Caudate nucleus (tissue), 63 donors: ENCODE measurements at places on chromosomes 1 and 21.
A peak's percentile ranks its signal among the peaks of the same experiment; 100 is the strongest.

GRCh38 chr1:86871001-86871400, 42.9 kb downstream of the SELENOF start:
- DNase-seq, result no peak

DNA sequence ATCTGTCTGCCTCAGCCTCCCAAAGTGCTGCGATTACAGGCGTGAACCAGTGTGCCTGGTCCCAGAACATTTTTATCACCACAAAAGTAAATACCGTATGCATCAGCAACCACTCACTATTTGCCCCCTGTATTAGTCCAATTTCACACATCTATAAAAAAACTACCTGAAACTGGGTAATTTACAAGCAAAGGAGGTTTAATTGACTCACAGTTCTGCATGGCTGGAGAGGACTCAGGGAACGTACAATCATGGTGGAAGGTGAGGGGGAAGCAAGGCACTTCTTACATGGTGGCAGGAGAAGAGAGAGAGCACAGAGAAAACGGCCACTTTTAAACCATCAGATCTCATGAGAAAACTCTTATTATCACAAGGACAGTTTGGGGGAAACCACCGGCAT, 25.6 kb upstream of the CTH start:
- DNase-seq, result no peak

GRCh38 chr1:183674339-183674738, 21.2 kb upstream of the APOBEC4 start:
- no peak for DNase-seq

DNA sequence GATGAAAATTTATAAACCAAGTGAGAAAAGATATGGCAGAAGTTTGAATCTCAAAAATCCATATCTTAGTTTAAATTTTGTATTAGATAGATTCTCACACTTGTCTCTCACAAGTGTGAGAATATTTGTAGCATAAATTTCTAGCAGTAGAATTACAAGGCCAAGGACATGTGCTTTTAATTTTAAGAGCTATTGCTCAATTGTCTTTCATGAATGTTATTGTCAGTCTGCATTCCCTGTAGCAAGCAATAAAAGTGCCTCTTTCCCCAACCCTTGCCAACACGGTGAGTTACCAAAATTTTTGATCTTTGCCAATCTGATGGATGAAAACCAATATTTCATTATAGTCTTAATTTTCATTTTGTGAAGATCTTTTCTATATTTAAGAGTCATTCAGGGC, 64.0 kb downstream of the CTH start:
- DNase-seq, result no peak

- no peak for DNase-seq
Measured at GRCh38 chr1:2163205-2163604, 31.4 kb downstream of the FAAP20 start.

DNA sequence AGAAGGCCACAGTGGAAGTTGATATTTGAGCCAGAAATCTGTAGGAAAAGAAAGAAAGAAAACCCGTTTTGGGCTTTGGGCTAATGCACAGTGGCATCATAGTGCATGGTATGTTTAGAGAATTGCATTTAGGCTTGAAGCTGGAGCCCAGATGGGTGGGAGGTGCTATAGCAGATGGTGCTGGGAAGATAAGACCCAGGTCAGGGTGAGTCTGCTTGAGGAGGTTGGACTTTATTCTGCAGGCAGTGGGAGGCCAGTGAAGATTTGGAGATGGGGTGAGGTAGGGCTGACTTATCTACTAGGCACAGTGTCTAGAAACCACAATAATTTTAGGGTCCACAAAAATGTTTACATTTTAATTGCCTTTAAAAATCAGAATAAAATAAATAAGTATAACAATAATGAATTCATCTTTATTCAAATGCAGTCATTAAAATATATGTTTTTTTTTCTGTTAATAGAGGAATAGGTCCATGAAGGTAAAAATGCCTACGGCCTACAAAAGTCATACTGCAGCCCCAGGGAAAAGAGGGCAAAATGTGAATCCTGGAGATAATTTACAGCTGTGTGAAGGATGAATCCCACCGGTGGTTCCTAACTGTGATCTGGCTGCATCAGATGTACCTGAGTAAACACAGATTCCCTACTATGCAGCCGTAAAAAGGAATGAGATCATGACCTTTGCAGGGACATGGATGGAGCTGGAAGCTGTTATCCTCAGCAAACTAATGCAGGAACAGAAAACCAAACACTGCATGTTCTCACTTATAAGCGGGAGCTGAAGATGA, 8.7 kb downstream of the DNAJC6 start:
- DNase-seq, result no peak

DNA sequence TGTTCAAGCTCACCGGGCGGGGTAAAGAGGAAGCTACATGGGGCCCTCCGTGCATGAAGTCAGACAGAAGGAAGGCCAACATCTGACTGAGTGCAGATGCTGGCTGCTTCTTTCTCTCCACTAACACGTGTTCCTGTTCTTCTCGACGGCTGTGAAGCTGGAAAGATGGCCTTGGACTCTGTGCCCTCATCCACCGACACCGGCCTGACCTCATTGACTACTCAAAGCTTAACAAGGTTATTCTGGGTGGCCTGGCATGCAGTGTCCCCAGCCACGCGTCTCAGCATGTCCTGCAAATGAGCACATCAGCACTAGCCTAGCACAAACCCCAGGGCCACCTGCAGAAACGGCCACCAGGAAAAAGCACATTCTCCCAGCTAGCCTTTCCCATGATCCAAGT, 41.2 kb downstream of the ACTN2 start:
- no peak for DNase-seq

GRCh38 chr1:32111040-32111623, 3.3 kb downstream of the KPNA6 start:
- no peak for DNase-seq

GRCh38 chr1:23194119-23194984, 22.9 kb downstream of the HTR1D start:
- DNase-seq, result no peak

DNA sequence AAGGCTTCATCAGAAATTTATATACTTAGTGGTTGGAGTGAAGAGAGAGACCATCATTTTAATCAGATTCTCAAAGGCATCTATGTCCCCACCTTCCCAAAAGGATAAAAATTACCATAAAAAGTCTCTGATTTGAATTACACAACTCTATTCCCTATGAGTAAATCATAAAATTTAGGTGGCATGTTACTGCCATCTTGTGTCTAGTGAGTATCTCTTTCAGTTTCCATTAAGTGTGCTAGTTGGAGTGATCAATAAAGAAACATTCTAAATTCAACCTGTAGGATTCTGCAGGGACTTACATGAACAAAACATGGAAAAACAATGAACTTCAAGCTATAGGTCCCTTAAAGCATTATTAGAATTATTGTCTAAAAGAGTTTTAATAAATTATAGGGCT, 655.4 kb downstream of the LTN1 start:
- DNase-seq, result no peak

DNA sequence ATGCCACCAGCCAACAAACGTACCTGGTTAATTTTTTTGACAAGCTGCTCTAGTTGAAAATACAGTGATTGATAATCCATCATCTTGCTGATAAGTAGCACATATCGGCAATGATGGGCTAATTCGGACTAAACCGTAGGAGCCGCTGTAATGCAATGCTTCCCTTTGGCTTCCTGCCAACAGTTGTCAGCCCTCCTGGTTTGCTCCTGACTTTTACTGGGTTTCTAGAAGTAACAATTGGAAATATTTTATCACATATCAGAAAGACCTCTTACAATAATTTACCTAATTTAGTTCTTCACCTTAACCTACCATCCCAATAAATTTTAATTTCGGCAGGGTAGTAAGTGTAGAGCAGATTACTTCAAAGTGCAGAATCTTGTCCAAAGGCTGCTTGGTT, 148.5 kb downstream of the DHRS3 start:
- DNase-seq, result no peak

DNA sequence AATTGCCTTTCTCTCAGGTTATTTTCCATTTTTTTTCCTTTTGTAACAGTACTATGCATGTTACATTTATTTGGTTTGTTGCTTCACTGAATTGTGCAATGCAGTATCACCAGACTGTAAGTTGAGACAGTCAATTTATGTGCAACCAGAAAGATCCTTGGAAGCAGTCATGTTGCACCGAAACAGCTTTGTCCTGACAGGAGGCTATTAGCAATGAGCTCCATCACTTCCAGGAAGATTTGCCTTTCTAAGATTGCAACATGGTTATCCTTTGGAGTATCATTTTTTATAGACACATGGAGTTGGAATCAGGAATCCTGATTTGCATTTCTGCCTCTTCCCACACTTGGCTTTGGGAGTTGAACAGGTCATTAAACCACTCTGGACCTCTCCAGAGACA, 84.5 kb upstream of the ST6GALNAC5 start:
- DNase-seq, result no peak

DNA sequence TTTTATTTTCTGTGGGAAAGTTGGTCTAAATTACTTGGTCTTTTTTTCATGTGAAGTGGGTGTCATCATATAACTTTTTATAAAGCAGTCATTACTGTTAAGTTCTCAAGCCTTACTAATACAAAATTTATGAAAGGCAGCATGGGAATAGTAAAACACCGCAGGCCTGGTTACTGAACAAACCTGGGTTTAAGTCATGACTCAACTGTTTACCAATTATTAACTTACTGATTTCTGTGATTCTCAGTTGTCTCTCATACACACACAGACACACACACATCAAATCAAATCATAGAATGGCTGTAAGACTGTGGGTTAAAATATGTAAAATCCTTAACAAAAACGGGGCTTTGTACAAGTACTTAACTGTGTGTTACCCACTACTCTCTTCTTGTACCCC, 14.6 kb downstream of the MAEL start:
- DNase-seq, result no peak

- DNase-seq, result no peak
Measured at GRCh38 chr1:85125891-85126290, 74.9 kb downstream of the SYDE2 start.

DNA sequence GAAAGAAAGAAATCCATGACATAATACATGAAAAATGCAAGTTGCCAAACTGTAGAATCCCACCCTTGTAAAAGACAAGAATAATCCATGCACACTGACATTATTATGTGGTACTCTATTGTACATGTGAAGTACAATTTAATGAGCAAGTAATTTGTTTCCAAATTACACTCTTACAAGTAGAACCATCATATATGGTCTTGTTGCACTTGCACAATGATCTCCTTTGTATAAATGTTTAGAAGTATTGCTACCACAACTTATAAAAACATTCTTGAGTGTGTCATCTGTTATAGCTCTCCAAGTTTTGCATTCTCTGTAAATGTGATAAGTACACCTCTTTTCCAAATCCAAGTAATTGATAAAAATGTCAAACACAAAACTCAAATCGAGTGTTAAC, 29.1 kb upstream of the ZNF281 start:
- DNase-seq, result no peak

DNA sequence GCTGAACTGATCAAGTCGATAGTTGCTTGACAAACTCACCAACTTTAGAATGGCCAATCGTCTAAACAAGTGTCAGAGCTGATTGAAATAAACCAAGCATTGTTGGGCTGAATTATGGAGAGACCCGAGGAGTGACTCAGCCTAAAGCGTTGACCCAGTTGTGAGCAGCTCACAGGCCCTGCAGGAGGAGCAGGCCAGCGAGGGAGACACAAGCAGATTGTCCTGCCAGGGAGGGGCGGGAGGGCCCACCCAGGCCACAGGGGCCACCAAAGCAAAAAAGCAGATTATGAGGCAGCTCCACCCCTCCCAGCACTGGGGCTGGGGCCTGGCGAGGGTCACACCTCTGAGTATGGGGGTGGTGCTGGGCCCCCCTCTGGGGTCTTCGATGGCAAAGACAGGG, 10.1 kb upstream of the MATN1 start:
- DNase-seq, result no peak

DNA sequence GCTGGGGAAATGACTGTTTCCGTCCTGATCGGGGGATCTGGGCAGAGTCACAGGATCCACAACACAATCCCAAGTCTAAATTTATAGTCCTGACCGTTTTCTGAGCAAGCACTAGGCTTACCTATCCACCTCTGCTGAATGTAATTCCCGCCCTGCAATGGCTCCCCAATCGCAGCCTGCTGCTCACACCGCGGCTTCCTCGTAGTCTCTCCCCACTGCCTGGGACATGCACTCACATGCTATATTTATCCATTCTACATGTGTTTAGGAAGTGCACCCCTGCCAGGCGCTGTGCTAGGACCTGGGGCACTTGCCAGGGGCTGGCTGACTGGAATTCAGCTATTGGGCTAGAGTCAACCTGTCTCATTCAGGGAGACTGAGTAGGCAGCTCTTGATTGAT, 246.6 kb upstream of the CSF3R start:
- DNase-seq, result no peak

GRCh38 chr21:45357436-45358260, 47.3 kb upstream of the COL18A1 start:
- DNase-seq, result no peak

DNA sequence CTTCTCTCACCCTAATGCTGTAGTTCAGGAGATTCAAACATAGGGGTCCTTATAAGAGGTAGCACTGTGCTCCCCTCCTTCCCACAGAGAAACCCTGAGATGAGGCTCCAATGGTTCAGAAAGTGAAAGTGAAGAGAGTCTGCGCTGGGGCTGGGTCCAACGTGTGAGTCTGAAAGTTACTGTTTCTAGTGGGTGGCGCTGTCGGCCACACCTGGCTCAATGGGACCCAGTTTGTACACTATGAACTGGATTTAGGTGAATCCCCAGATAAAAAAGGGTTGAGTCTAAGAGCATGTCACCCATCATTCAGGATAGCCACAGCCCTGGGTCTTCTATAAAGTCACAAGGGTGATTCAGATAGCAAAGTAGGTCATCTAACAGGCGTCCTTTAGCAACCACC, 2.8 kb downstream of the SMCP start:
- DNase-seq, result no peak

DNA sequence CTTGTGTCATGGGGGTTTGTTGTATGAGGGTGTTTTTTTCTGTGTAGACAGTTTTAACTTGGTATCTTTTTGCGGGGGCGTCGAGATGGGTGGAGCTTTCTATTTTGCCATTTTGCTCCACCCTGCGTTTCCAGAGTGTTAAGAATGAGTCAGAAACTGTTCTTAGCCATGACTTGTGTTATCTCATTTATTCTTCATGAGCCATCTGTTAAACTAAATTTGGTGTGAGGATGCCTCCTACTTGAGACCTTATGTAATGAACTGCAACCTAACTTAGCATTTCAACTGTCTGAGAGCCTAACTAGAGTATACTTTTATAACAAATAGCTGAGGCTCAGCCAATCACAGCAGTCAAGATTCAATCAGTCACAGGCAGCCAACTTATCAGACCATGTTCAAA, 1873.5 kb downstream of the NCAM2 start:
- DNase-seq, result no peak

GRCh38 chr1:34162852-34163766, 1.9 kb downstream of the CSMD2 start:
- DNase-seq, result peak; percentile 56

- DNase-seq, result no peak
Measured at GRCh38 chr1:193070386-193070753, 11.0 kb downstream of the RO60 start.

- DNase-seq, result no peak
Measured at GRCh38 chr1:25105836-25106235, 126.5 kb downstream of the SYF2 start.

DNA sequence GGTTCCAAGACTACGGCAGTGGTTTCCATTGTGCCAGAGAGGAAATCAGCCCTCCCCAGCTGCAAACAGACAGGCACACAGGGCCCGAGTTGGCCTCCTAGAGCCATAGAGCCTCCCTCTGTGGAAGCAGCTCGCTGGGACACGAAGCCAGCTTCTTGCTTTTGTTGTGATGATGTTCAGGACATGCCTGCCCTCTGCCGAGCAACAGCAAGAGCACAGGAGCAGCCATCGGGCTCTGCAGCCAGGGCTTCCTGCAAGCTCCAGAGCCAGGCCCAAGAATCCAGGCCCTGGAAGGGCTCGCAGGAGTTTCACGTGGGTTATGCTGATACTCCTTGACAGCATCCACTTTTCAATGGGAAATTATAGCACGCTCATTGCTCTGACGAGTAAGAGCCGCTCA, 18.5 kb downstream of the NPHP4 start:
- DNase-seq, result peak; percentile 37
